Uterus (tissue), 4 donors: ENCODE measurements at places on chromosomes 4 and X. TPM values are rescaled to one million over a fixed set of nuclear protein-coding genes. Genes with fewer than 3 reads are reported as not detected.

DNA sequence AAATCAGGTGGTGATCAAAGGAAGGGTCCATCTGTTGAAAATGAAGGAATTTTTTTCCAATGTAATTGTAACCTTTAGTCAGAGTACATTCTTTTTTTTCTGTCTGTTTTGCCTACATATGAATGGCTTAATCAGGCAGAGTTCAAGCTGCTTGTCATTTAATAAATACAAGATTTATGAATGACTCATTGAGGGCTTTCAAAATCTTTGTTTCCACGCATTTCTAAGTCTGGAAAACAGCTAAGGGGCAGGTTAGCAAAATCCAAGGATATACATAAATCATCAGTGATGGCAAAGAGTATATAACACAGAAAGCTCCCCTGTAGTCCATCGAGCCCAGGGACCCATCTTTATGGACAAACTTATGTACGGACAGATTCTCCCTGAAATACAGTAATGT lies 1.8 kb downstream of the CA5B start:
- H3K4me3 ChIP-seq: no peak overlapping the region
- H3K36me3 ChIP-seq: no peaks in the 10 kb centered on the region
- no peaks in the 10 kb centered on the region for H3K4me1 ChIP-seq
- H3K27ac ChIP-seq: no peak overlapping the region
- no peak for DNase-seq

GRCh38 chr4:176845636-176846035 lies 52.9 kb upstream of the VEGFC start:
- DNase-seq: no peak
- no peak overlapping the region for H3K4me3 ChIP-seq
- no peaks in the 10 kb centered on the region for H3K36me3 ChIP-seq
- H3K27me3 ChIP-seq: no peaks in the 10 kb centered on the region
- H3K27ac ChIP-seq: no peak overlapping the region
- H3K4me1 ChIP-seq: no peaks in the 10 kb centered on the region

DNA sequence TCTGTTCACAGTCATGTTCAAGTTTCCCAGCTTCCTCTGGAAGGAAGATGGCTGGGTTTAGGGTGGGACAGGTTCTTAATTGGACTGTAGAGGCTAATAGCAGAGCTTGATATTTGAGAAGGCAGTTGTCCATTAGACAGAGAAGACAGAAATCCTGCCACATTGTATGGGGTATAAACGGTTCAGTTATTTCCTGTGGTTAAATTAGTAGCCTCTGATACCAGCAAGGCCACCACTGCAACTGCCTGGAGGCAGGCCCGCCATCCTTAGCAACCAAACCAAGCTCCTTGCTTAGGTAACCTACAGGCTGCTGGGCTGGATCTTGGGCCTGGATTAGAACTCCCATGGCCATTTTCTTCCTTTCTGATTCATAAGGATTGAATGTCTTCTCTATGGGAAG lies 1367.0 kb downstream of the PCDH7 start:
- H3K4me1 ChIP-seq: no peaks in the 10 kb centered on the region
- H3K36me3 ChIP-seq: no peaks in the 10 kb centered on the region
- no peak overlapping the region for H3K4me3 ChIP-seq
- no peaks in the 10 kb centered on the region for H3K27me3 ChIP-seq
- no peak overlapping the region for H3K27ac ChIP-seq

- no peaks in the 10 kb centered on the region for H3K4me1 ChIP-seq
- H3K36me3 ChIP-seq: no peaks in the 10 kb centered on the region
- DNase-seq: no peak
- H3K27me3 ChIP-seq: no peaks in the 10 kb centered on the region
- no peak overlapping the region for H3K4me3 ChIP-seq
These were observed 195.8 kb downstream of the MAML3 start for GRCh38 chr4:139957986-139958738.

- H3K36me3 ChIP-seq: no peaks in the 10 kb centered on the region
- no peaks in the 10 kb centered on the region for H3K27me3 ChIP-seq
- no peak overlapping the region for H3K27ac ChIP-seq
- no peaks in the 10 kb centered on the region for H3K4me1 ChIP-seq
- DNase-seq: no peak
- H3K4me3 ChIP-seq: no peak overlapping the region
These were observed 85.9 kb downstream of the MAGED4 start for GRCh38 chrX:52270453-52271116.

GRCh38 chr4:176432811-176433540 lies 113.2 kb downstream of the SPCS3 start:
- H3K4me1 ChIP-seq: no peaks in the 10 kb centered on the region
- no peak for DNase-seq

The RIPPLY1 gene
- total RNA-seq: not detected

- no peaks in the 10 kb centered on the region for H3K4me1 ChIP-seq
- H3K36me3 ChIP-seq: no peaks in the 10 kb centered on the region
- no peaks in the 10 kb centered on the region for H3K27me3 ChIP-seq
- no peak overlapping the region for H3K27ac ChIP-seq
These were observed 26.3 kb downstream of the PRPS2 start for GRCh38 chrX:12817528-12817927.

The CXCL3 gene
- not detected for total RNA-seq

DNA sequence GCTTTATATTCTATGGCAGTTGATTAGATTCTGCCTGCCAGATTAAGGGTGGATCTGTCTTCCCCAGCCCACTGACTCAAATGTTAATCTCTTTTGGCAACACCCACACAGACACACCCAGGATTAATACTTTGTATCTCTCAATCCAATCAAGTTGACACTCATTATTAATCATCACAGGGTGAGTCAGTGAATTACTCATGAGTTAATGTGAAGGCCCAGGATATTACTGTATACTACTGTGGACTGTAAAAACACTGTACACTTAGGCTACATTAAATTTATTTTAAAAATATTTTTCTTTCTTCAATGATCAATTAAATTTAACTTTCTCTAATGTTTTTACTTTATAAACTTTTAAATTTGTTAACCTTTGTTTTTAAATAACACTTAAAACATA lies 87.7 kb downstream of the NAP1L3 start:
- H3K36me3 ChIP-seq: no peaks in the 10 kb centered on the region
- H3K27me3 ChIP-seq: no peaks in the 10 kb centered on the region
- H3K4me1 ChIP-seq: no peaks in the 10 kb centered on the region
- no peak overlapping the region for H3K27ac ChIP-seq

DNA sequence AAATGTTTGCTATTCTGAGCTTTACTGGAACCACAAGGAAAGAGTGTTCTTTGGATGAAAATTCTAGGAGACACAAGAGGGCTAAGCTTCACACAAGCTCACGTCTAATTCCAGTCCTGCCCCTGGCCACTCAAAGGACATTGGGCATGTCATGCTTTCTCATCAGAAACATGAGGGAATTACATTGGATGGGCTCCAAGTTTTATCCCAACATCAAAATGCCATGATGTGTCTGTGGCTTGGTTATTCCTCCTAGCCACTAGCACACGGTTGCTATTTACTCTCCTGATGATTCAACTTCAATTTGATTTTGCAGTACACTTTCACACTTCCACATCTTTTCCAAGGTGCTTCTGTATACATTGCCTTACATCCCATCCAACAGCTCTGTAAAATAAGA lies 149.6 kb upstream of the FAM9B start:
- DNase-seq: no peak
- no peaks in the 10 kb centered on the region for H3K4me1 ChIP-seq
- no peaks in the 10 kb centered on the region for H3K36me3 ChIP-seq
- H3K4me3 ChIP-seq: no peak overlapping the region
- no peaks in the 10 kb centered on the region for H3K27me3 ChIP-seq

GRCh38 chr4:77384094-77384493 lies 221.5 kb upstream of the CXCL13 start:
- H3K27me3 ChIP-seq: no peaks in the 10 kb centered on the region
- H3K36me3 ChIP-seq: no peaks in the 10 kb centered on the region
- H3K4me1 ChIP-seq: no peaks in the 10 kb centered on the region
- no peak overlapping the region for H3K4me3 ChIP-seq

GRCh38 chr4:161931089-161931488 lies 232.7 kb downstream of the FSTL5 start:
- no peaks in the 10 kb centered on the region for H3K27me3 ChIP-seq
- H3K27ac ChIP-seq: no peak overlapping the region
- no peak overlapping the region for H3K4me3 ChIP-seq
- no peaks in the 10 kb centered on the region for H3K4me1 ChIP-seq
- DNase-seq: no peak
- no peaks in the 10 kb centered on the region for H3K36me3 ChIP-seq

DNA sequence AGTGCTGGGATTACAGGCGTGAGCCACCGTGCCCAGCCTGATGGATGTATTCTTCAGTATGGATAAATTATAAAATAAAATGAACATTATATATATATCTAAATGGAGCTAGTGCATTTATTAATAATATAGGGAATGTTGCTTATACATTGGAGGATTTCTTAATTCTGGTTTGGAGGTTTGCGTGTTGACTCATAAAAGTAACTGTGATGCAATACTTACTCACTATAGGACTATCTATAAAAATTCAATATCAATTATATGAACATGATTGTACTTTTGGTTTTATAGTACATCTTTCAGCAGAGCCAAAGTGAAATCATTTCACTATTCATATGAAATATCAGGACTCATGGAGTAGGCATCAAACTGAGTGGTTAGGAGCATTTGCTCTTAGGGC lies 3.2 kb upstream of the AREG start:
- no peak overlapping the region for H3K4me3 ChIP-seq
- H3K27me3 ChIP-seq: no peaks in the 10 kb centered on the region
- H3K36me3 ChIP-seq: no peaks in the 10 kb centered on the region

GRCh38 chr4:141301216-141301615 lies 80.5 kb downstream of the ZNF330 start:
- H3K27me3 ChIP-seq: no peaks in the 10 kb centered on the region
- no peak overlapping the region for H3K4me3 ChIP-seq
- DNase-seq: no peak
- no peak overlapping the region for H3K27ac ChIP-seq

- no peaks in the 10 kb centered on the region for H3K36me3 ChIP-seq
- H3K27ac ChIP-seq: no peak overlapping the region
- no peaks in the 10 kb centered on the region for H3K27me3 ChIP-seq
- DNase-seq: no peak
- H3K4me1 ChIP-seq: no peaks in the 10 kb centered on the region
These were observed 204.7 kb upstream of the S100G start for GRCh38 chrX:16445166-16445752.

- H3K4me1 ChIP-seq: no peaks in the 10 kb centered on the region
- DNase-seq: no peak
- no peaks in the 10 kb centered on the region for H3K27me3 ChIP-seq
- no peak overlapping the region for H3K27ac ChIP-seq
- H3K36me3 ChIP-seq: no peaks in the 10 kb centered on the region
- no peak overlapping the region for H3K4me3 ChIP-seq
These were observed 414.1 kb downstream of the CENPC start for GRCh38 chr4:67131224-67131623.

The ABLIM2 gene
- total RNA-seq: 0.77 TPM

The MAGEA2 gene
- not detected for total RNA-seq

DNA sequence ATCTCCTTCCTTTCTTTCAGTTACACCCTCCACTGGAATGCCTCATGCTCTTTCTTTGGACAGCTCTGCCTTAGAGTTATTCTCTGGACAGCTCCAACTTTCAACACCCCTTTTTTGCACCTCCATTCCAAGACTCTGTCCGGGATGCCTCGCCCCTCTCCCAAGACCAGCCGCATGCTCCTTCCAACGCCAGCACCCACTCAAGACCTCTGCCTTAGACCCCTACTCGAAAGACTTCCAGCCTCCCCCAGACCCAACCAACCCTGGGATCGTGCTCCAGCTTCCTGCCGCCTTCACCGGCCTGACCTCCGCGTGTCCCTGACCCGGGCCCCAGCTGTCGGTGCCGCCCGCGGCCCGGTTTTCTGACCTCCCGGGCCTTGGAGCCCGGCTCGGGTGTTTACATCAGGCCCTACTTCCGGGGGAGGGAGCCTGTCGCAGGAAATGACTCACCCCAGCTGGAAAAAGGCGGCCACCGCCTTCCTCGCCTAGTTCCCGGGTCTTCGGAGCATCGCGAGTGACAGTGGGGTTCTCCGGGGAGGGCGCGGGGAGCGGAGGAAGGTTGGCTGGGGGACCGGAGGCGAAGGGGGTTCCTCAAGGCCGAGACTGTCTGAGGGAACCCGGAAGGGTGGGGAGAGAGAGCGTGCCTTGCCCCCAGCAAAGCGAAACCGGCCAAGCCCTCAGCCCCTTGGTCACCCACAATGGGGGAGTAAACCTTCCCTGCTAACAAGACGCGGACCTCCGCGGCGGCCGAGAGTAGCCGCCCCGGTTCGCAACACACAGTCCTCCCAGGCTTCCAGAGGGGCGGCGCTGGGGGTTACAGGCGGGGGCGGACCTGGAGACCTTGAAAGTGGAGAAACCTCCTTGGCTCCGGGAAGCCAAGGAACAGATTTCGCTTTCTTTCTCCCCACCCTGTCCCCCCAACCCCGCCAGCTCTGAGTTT lies at the start of gene WDR45:
Gene WDR45, minus strand, starts transcription at position 399 of the 940 bp plus-strand sequence. CDS start 1,792 bp downstream, outside the sequence.
- no peaks in the 10 kb centered on the region for H3K27me3 ChIP-seq
- peak within 1 kb of the TSS; percentile 66 for H3K4me3 ChIP-seq
- H3K4me1 ChIP-seq: no peaks in the 10 kb centered on the region
- peak; percentile 75 for DNase-seq

DNA sequence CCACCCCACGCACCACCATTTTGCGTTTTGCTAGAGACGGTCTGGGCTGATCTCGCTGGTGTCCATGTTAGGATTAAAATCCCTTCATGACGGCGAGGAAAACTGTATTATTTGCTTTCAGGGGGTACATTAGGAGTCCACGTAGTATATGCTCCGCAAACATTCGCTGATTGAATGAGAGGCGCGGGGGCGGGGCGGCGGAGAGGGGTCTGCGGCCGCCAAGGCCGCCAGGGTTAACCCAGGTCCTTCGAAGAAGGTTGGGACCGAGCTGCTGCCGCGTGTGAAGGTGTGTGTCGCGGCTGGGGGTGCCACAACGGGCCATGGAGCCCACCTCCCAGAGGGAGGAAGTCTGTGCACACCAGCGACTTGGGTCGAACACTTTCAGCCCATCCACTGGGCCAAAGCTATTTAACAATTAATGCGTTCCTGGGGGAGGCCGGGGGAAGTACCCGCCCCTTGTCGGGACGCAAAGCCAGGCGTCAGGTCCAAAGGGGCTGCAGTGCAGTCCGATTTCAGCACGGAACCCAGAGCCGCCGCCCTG lies 6.4 kb upstream of the PITX2 start:
- no peaks in the 10 kb centered on the region for H3K36me3 ChIP-seq
- no peak for DNase-seq
- H3K4me3 ChIP-seq: no peak overlapping the region
- peaks cover 41% of the 10 kb centered on the region for H3K27me3 ChIP-seq
- no peak overlapping the region for H3K27ac ChIP-seq

DNA sequence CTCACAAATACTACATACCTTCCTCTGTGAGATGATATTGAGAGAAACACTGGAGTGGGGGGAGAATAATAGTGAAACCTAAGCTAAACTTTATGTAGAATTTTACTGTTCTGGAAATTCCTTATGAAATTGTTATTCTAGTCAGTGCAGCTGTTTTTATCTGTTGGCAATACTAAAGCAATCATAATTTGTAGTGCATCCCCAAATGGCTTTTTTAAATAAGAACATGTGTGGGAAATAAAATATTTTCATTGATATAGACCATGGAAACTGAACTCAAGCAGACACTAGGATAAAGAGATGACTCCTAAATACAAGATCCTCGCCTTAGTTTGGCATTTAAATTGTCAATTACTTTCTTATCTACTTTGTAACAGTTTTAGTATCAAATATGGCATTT lies 51.1 kb downstream of the SEC24D start:
- H3K4me1 ChIP-seq: peaks cover 3% of the 10 kb centered on the region
- no peaks in the 10 kb centered on the region for H3K27me3 ChIP-seq
- no peak overlapping the region for H3K4me3 ChIP-seq
- no peaks in the 10 kb centered on the region for H3K36me3 ChIP-seq
- no peak overlapping the region for H3K27ac ChIP-seq
- no peak for DNase-seq
